Activated naive CD4-positive, alpha-beta T cell treated with anti-CD3 and anti-CD28 coated beads for 36 hours (primary cell): ENCODE measurements at places on chromosomes 16 and 17. TPM values are rescaled to one million over a fixed set of nuclear protein-coding genes. Genes with fewer than 3 reads are reported as not detected.

GRCh38 chr16:12119037-12119436 lies 142.5 kb downstream of the SNX29 start:
- no peak for DNase-seq
- no peak overlapping the region for H3K27ac ChIP-seq
- peaks cover 2% of the 10 kb centered on the region for H3K36me3 ChIP-seq
- no peaks in the 10 kb centered on the region for H3K27me3 ChIP-seq

GRCh38 chr16:75238132-75238852 lies 13.1 kb downstream of the BCAR1 start:
- no peak overlapping the region for H3K4me3 ChIP-seq
- no peak overlapping the region for H3K27ac ChIP-seq
- no peaks in the 10 kb centered on the region for H3K36me3 ChIP-seq
- peaks cover 6% of the 10 kb centered on the region for H3K4me1 ChIP-seq

The CES3 gene
- 0.17 TPM for total RNA-seq

The ZNF597 gene
- 1.1 TPM for total RNA-seq
